ENCODE measurements at places on chromosomes 5 and 9. TPM values are rescaled to one million over a fixed set of nuclear protein-coding genes. Genes with fewer than 3 reads are reported as not detected.

DNA sequence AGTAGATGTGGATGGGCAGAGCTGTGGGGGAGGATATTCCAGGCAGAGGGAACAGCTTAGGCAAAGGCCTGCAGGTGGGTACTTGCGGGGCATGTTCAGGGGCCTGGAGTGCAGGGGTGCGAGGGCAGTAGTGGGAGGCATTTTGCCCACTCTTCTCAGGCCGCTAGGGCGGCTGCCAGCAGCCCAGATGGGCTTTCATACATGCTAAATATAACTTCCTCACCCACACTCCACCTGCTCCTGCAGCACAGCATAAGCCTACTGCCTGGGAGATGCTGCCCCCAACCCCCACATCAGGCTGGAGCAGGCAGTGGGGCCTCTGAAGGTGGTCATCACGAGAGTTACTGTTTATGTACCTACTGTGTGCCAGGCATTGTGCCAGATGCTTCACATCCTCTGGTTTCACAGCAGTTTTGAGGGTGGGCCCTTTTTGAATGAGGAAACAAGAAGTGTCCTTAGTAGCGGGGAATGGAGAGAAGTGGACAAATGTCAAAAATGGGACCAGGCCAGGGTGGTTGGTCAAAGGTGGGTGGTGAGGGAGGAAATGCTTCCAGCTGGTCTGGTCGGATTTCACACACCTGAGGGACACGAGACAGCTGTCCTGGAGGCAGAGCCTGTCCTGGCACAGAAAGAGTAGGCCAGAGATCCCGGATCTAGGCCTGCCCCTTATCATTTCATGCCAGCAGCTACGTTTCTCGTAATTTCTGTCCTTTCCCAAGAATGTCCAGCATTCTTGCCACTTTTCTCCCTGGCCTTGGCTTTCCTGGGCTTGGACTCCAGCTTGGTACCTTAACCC lies 12.1 kb downstream of the RGS14 start:
- no peak for DNase-seq

- no peak for DNase-seq
Measured at GRCh38 chr5:87233143-87233542, 34.5 kb upstream of the RASA1 start.

Gene HSD17B3
- total RNA-seq: 0.95 TPM

Gene SCGB3A1
- total RNA-seq: 0.53 TPM

GRCh38 chr5:115430374-115430773 lies 114.2 kb downstream of the FEM1C start:
- DNase-seq: no peak
